ENCODE measurements at places on chromosomes 2 and 18.

DNA sequence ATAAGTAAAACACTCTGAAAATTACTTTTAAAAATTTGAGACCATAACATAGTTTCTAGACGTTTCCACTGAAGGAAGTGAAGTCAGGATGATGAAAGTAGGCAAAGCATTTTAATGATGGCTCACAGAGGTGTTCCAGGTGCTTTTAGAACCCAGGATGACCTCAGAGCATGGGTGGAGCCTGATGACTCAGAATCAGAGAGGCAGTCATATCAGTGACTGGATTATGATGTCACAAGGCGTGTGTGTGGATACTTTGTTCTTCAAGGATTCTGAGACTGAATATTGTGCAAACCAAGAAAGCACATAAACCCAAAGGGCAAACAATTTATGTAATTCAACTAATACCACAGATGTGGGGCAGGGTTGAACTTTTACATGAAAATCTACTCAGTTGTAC is 208.0 kb upstream of the FBXO11 start:
- DNase-seq = peak; percentile 56

DNA sequence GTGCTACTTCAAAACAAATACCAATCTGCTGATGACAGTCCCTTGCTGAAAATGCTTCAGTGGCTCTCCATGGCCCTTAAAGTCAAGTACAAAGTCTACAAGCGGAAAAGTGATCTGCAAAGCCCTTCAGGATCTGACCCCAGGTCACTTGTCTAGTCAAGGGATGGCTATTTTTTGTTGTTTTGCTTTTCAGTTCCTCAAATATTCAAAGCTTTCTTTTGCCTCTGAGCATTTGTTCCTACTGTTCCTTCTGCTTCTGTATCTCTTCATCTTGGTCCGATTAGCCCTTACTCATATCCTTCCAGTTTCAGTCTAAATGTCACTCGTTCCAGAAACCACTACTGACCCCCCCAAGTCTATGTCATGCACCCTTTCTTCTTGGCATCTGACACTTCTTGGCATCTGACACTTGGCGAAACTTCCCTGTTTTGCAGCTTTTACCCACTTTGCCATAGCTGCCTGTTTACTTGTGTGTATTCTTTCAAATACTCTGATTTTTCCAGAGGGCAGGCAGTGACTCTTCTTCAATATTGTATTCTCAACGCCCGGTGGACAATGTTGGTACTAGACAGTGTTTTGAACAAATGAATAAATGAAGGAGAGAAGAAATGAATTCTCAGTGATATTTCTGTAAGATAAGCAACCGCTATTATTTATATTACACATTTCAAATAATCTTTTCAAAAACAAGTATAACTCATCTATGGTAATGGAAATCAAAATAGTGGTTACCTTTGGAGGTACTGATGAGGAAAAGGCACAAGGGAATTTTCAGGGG is 175.9 kb upstream of the FN1 start:
- DNase-seq = no peak

- no peak for DNase-seq
These were observed 4.8 kb downstream of the EPHA4 start for GRCh38 chr2:221567231-221567760.

GRCh38 chr2:206716623-206717022 is 1.6 kb downstream of the DYTN start:
- DNase-seq = no peak

- no peak for DNase-seq
These were observed 103.3 kb downstream of the TMEM18 start for GRCh38 chr2:573805-574392.

DNA sequence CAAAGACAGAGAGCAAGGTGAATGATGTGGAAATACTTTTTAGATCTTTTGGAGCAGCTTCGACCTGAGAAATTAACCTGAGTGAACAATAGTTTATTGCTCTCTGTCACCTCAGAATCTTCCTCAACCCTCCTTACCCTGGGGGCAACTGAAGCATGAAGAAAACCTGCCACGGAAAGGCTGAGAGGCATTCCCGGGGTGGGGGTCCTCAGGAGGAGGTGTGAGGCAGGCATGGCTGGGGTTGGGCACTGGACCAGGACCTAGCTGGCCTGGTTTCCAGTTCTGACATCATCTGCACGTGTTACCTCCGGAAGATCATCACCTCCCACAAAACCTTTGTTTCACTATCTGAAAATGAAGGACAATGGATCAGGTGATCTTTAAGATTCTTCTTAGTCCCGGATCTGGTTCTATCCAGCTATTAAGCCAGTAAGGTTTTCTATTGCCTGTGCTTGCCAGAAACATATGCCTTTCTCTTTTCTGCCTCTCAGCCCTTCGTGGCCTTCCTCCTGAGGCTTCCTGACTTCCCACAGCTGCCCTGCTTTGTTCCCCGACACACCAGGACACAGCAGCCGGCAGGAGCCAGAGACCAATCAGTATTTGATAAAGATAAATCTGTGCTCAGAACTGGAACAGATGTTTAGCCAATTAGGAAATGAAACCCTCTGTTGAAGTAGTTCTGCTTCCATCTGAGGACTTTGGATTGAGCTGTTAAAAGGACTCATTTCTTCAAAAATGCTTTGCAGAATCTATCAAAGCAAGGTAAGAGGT is 232.5 kb downstream of the TDRD15 start:
- DNase-seq = no peak

DNA sequence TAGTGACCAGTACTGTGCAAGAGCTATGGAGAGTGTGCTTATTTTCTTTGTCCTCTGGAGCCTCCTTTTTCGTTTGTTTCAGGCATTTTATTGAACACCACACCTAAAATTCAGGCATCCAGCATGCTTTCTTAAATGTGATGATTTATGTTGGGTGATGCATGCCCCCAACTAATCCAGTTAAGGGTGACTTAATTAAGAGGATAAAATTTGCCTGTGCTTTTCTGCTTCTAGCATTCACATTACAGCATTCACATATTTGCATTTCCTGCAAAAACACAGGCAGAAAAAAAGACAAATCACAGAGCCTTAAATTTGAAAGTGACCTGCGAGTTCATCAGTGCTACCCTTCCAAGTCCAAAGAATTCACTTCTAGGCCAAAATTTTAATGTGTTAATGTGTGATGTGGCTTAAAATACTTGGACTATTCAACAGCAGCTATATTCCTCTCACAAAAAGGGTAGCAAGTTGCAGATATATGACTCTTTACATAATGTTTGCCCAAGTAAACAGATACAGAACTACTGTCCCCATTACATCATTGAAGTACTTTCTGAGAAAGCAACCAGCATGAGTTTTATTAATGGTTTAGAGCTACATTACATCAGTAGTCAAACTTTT is 286.5 kb downstream of the THSD7B start:
- no peak for DNase-seq

GRCh38 chr2:172531309-172531708 is 24.6 kb upstream of the PDK1 start:
- no peak for DNase-seq

GRCh38 chr18:62329691-62330454 is 4.8 kb downstream of the TNFRSF11A start:
- DNase-seq = no peak

DNA sequence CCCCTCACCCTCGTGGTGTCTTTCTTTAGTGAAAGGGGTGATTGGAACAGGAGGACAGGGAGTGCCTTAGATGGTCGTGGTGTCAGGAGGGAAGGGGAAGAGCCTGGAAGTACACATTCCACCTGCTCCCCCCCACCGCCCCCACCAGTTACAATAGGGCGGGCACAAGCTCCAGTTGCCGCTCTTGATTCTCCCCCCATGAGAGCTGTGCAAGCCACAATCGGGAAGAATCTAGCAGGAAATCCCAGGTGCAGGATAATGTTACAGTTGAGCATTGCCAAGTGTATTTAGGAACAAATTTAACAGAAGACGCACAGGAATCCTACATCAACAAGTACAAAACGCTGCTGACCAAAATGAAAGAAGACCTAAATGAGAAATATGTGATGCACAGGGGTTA is 73.6 kb downstream of the ASAP2 start:
- no peak for DNase-seq

- no peak for DNase-seq
These were observed 304.0 kb downstream of the ARHGAP15 start for GRCh38 chr2:143433251-143433650.

- peak; percentile 35 for DNase-seq
These were observed 19.1 kb upstream of the GCFC2 start for GRCh38 chr2:75729861-75730260.

DNA sequence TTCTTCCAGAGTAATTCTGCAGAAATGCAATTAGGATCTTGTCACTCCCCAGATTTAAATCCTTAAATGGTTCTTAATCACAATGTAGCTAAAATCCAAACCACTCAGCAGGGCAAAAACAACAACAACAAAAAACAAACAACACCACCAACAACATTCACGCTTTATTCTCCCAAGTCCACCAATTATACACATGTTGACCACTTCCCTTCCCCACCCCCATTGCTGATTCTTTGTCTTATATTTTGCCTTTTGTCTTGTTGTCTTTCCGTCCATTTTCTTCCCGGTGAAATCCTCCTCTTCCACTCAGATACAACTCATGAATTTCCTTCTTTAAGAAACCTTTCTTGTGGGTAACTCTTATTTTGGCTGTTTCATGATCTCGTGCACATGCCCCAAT is 902.8 kb downstream of the EPHA4 start:
- DNase-seq = no peak

DNA sequence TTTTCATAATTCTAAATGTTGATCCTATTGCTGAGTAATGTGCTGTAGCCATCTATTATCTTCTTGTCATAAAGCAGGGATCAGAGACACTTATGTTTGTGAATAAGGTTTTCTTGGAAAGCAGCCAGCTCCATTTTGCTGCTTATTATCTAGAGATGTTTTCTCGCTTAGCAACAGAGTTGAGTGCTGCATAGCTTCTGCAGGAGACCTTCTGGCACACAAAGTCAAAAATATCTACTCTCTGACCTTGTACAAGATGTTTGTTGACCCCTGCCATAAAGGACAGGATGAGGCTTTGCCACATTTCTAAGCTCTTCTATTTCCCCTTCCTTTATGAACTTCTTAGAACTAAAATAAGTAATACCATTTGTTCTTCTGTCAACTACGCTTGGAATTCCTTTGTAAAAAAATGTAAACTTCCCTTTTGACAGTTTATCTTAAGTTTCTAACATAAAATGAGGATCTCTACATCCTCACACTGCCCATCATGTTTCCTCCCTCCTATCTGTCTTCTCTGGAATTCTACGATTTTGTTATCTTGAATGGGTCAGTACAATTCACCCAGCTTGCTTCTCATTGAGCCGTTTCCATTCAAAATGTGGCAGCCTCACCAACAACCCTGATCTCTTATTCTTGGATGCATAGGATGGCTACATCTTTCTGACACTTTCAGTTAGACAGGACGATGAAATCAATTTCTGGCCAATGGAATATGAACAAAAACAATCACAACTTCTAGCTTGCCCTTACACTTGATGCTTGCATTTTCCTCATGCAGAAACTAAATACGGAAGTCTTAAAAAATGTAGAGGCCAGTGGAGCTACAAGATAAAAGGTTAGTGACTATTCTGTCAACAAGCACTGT is 1377.0 kb downstream of the SUCLG1 start:
- DNase-seq = no peak

DNA sequence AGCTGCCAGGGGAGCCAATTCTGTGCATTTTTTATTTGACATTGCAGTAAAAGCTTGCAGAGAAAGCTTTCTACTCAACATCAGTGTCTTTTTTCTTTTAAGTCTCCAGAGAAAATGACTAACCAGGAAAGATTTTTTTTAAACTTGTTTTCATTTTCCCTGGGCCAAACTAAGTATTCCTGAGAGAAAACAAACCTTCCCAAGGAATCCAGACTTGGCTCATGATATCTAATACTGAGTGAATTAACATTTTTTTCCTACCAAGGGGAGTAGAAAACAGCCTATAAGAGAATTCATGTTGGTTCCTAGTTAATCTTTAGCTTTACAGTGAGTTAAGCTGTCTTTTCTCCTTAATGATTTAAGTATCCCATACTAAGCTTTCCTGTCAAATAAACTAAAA is 46.7 kb downstream of the DAPL1 start:
- DNase-seq = no peak

All from NB4 (cell line).